Tibial nerve (tissue), 4 donors: ENCODE measurements at places on chromosomes 11 and 22.

DNA sequence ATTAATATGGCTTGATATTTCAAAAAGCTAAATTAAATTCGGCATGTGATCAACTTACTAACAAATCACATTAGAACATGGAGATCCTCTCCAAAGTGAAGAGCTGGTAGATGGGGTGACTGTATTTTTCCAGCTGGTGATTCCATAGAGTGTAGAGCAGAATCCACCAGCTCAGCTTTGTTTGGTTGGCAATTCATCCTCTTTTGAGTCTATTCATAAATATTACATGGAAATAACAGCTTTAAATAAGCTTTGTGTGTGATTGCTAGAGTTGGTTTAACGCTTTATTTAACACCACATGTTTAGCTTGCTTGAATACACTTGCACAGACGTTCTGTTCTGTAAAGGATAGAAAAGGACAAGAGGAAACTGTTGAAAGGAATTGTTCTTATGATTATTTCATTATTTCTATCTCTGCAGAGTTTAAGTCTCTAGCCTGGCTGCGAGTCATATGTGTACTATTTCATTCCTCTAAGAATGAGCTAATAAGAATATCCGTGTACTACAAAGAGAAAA lies 738.3 kb upstream of the KIRREL3 start:
- no peak for DNase-seq

DNA sequence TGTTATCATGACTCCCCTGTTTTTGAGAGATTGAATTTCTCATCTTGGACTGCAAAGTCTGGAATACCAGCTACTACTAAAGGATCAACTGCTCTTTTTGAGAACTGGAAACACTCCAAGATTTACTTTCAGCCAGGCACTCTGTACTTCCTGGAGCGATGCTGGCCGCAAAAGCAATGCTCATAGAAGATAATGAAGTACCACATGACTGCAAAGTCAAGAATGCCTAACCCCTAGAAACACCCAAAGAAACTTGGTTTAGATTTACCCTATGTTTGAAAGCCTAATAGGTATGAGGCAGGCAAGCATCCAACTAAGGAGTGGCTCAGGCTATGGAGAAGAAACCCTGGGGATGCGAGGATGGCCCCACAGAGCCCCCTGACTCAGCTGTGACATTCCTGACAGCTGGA lies 47.7 kb upstream of the ARHGAP20 start:
- DNase-seq = no peak

DNA sequence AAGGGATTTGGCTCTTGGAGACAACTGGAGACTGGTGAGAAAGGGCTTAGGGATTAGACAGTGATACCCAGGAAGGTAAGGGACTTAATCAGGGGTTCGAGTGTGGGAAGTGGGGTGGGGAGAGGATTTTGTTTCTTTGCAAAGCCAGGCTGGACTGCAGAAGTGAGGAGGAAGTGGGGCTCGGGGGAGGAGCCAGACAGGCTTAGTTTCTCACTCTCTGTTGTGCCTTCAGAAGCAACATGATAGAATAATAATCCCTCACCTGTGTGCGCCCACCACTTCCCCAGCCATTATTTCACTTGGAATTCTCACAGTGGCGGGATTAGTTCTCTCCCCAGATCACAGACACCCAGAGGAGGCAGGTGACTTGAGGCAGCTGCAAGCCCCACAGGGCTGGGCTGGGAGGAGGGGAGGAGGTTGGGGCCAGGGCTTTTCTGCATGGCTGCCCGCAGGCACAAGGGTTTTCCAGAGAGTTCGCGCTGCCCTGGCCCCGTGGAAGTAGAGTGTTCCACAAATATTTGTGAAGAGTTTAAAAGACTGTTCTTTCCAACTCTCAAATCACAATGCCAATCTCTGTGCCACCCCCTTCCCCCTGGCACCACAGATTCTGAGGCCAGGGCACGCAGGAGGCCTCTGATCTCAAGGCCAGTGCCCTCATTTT lies 4.0 kb upstream of the SEC14L2 start:
- no peak for DNase-seq

- DNase-seq = no peak
Measured at GRCh38 chr11:36703055-36703404, 105.0 kb upstream of the RAG2 start.

DNA sequence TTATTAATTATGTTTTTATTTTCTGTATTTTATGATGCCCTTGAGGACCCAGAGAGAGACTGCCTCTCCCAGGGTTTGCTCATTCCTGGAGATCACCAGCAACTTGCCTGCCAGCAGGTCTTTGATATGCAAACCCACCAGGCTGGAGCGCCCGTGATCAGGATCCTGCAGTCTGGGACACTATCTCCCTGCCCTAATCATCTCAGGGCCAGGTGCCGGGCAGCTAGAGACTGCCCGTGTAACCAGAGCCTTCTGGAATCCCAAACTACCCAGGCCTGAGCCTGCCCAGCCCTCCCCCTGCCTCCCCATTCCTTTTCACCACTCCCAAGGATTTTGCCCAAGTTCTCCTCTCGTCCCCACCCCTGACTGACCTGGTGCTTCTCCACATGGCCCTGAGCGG lies 52.2 kb upstream of the B3GAT1 start:
- DNase-seq = no peak

GRCh38 chr11:73716153-73717056 lies 44.5 kb downstream of the RAB6A start:
- DNase-seq = no peak

GRCh38 chr11:35166369-35167360 lies 27.7 kb downstream of the CD44 start:
- DNase-seq = no peak

DNA sequence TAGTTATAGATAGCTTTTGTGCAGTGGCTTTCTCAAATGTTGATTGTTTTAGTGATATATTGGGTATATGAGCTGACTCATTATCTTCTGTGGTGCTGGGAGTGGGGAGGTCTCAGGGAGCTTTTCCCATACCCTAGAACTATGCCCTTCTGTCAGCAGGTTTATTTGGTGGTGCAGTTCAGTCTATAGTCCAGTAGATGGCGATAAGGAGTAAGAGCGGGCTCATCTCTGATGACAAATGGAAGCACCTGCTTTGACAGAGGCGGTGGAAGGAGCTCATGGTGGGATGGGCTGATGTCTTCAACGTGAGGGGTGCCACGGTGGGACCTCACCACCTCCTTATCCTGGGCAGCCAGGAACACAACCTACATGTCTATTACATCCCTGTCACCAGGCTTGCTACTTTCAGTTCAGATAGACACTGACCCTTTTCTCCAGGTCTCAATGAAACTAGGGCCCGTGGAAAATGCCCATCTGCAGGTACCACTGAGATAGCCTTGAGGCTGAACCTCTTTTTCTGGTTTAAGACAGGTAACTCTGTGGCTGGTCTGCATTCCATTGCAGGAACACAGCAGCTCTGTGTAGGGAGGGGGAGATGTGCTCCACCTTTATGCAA lies 13.0 kb upstream of the OR6A2 start:
- peak; percentile 13 for DNase-seq

GRCh38 chr22:45125188-45125587 lies 38.5 kb upstream of the NUP50 start:
- DNase-seq = no peak

GRCh38 chr11:77592727-77593126 lies 3.0 kb downstream of the AQP11 start:
- DNase-seq = no peak

GRCh38 chr22:23790819-23791737 lies 4.3 kb downstream of the SMARCB1 start:
- peak; percentile 57 for DNase-seq

GRCh38 chr11:130549393-130549999 lies 101.1 kb downstream of the ADAMTS15 start:
- DNase-seq = no peak

GRCh38 chr11:2138068-2138430 lies 1.1 kb downstream of the IGF2 start:
- no peak for DNase-seq

- DNase-seq = no peak
Measured at GRCh38 chr11:112421879-112422278, 161.2 kb upstream of the PLET1 start.

- DNase-seq = no peak
Measured at GRCh38 chr22:22110548-22111266, 128.1 kb upstream of the TOP3B start.

DNA sequence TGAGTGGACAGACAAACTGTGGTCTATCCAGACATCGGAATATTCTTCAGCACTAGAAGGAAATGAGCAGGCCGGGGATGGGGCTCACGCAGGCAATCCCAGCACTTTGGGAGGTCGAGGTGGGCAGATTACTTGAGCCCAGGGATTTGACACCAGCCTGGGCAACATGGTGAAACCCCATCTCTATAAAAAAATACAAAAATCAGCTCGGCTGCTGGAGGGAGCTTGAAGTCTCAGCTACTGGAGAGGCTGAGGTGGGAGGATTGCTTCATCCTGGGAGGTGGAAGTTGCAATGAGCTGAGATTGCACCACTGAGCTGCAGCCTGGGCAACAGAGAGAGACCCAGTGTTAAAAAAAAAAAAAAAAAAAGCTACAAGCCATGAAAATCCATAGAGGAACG lies 8.0 kb upstream of the CTSD start:
- no peak for DNase-seq

DNA sequence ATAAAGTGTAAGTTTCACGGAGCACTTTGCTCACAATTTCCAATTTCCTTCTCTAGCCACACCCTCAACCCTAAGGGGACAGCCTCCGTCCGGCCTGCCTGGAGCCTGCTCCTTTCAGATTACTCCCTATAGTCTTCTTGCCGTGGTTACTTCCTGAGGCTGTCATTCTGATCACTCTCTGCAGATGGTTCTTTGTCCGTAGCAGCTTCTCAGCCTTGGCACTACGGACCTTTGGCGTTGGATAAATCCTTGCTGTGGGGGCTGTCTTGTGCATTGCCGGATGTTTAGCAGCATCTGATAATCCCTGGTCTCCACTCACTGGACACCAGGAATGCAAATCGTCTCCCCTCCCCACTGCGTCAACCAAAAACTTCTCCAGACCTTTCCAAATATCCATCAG lies 447.5 kb upstream of the KIRREL3 start:
- no peak for DNase-seq

DNA sequence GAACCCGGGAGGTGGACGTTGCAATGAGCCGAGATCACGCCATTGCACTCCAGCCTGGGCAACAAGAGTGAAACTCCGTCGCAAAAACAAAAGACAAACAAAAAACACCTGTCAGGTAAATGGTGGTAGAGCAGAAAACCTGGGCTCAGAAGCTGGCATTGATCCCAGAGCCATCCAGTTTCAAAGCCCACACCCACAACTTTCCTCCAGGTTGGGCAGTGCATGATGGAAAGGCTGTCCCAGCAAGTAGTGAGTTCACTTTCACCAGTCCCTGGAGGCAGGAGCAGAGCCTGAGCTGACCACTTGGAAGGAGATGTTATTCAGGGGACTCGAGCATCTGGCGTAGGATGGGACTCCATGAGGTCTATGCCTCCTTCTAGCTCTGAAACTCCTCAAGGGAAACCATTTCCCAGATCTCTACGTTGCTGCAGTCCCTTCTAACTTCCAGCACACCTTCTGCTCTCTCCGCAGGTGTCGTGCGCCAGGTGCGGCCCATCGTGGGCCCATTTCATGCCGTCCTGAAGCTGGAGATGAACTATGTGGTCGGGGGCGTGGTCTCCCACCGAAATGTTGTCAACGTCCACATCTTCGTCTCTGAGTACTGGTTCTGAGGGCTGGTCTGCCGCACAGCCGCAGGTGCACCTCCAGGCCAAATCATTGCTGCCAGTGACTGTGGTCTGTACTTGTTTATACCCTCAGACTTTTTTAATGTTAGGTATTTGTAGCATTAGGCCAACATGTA lies 71.6 kb upstream of the ATXN10 start:
- DNase-seq = no peak

DNA sequence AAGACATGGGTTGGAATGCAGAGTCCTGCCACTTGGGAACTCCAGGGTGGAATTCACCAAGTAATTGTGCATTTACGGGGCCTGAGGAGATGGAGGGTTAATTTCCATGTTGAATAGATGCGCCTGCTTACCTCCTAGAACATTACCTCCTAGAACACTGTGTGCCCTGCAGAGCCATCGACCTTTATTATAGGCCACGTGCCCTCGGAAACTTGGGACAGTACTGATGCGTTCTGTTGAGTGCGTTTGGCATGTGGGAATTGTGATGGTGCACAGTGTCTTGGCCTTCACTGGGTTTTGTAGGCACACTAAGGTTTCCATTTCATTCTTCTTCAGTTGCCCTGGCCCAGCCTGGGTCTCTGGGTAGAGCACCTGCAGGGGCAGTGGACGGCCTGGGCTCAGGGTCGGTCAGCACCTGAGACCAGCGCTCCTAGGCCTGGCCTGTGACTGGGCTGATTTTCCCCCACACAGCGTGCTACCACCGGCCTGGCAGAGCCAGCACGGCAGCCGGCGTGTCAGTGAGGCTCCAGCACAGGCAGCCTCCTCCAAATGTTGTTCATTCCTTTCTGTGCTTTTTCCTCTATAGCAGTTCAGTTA lies 12.7 kb downstream of the TRMU start:
- no peak for DNase-seq

DNA sequence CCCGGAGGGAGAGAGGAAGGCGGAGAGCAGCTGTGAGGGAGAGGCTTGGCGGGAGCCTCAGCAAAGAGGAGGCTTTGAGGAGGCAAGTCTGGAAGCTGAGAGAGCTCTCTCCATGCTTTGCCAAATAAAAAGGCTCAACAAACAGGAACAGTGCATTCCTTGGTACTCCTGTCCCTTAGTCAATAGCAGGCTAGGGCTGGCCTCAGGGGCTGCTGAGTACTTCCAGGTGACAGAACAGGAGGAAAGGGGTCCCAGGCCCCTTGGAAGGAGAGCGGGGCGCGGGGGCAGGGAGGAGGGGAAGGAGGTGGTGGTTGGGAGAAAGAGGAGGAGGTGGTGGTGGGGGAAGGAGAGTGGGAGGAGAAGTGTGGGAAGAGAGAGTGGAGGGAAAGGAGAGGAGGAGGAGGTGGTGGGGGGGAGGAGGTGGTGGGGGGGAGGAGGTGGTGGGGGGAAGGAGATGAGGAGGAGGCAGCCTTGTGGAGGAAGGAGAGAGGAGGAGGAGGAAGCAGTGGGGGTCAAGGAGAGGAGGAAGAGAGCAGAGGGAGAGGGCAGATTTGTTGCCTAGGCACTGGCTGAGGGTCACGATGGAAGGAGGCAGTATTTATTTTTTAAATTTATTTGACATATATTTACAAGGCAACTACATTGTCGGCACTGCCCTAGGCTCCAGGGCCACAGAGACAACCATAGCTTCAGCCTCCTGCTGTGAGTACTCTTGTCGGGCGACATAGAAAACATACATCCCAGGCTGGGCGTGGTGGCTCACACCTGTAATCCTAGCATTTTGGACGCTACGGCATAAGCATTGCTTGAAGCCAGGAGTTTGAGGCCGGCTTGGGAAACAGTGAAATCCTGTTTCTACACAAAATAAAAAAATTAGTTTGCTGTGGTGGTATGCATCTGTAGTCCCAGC lies 74.2 kb upstream of the ZBED5 start:
- no peak for DNase-seq

GRCh38 chr11:31986201-31986889 lies 104.5 kb upstream of the RCN1 start:
- DNase-seq = no peak

- DNase-seq = no peak
Measured at GRCh38 chr11:78262691-78263090, 74.0 kb downstream of the USP35 start.
